ENCODE measurements at places on chromosomes 3 and 15. TPM values are rescaled to one million over a fixed set of nuclear protein-coding genes. Genes with fewer than 3 reads are reported as not detected.

Gene TUSC7
- not detected for total RNA-seq

Gene ZDHHC23
- total RNA-seq, result 1.1 TPM

Gene SEMA5B
- not detected for total RNA-seq

Gene INSYN1
- total RNA-seq, result 0.50 TPM

Gene PLSCR1
- total RNA-seq, result 43.5 TPM

Data from uterine smooth muscle cell (primary cell).